ENCODE measurements at places on chromosomes 5 and 9.

- DNase-seq, result no peak
Observed at GRCh38 chr5:1698589-1699316, 100.9 kb downstream of the MRPL36 start.

GRCh38 chr9:33158843-33159776 is 8.0 kb downstream of the B4GALT1 start:
- peak; percentile 85 for DNase-seq

- DNase-seq, result no peak
Observed at GRCh38 chr5:9951865-9952516, 297.7 kb downstream of the ATPSCKMT start.

DNA sequence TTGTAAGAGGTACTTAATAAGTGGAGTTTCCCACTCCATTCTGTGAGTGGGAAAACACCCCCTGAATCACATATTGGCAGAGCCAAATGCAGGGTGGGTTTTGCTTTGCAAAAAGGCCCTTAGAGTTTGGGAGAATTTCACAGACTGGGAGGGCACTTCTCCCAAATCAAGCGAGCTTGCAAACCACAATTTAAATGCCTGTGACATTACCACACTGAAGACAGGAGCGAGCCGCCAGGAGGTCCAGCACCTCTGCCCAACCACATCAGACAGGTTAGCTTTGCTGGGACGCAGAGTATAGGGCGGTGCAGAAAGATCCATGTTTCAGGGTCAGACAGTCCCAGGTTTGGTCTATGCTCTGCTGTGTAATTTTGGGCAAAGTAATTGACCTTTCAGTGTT is 2.3 kb downstream of the ALAD start:
- DNase-seq, result no peak

- DNase-seq, result no peak
Observed at GRCh38 chr5:147573211-147573610, 63.3 kb upstream of the DPYSL3 start.

GRCh38 chr5:138541511-138542179 is 1.4 kb downstream of the ETF1 start:
- no peak for DNase-seq

DNA sequence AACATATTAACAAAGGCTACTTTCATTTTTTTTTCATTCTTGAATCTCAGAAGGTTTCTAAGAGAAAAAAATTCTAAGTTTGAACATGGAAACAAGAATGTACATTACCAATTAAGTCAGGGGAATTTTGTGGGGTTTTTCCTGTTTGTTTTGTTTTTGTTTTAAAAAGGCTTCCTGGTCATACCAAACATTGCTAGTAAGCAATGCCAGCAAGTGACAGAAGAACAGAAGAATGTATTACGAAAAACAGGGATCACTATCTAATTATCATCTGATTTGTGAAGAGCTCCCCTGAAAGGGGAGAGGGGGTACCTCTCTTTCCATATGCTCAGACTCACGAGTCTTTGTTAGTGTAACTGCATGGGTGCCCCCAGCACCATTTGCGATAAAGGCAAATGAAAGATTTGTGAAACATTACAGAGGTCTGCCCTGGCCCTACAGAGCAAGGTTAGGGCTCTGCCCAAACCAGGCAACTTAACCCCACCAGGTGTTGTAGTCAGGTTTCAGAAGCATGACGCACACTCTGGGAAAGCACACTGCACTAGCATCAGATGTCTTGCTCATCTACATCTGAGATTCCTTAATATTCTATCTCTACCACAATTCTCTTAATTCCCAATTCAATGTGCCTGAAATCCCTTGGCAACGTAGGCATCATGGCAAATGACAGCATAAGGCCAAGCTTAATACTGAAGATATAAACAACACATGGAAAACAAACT is 268.2 kb downstream of the MLLT3 start:
- DNase-seq, result no peak

DNA sequence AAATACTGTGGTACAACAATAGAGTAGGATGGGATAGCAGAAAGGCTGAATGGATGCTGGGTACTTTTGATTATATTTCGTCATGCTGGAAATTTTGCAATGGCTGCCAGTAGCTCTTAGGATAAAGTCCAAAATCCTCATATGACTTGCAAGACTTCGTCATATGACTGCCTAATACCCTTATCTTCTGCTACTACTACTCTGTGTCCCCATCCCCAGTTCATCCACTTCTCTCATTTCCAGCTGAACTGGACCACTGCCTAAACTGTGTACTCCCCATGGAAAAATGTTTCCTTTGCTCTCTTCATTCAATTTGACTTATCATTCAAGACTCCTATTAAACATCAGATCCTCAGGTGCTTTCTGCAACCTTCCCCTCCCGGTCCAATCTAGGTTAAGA is 212.9 kb downstream of the BRINP1 start:
- no peak for DNase-seq

GRCh38 chr5:51230336-51230735 is 152.9 kb upstream of the ISL1 start:
- DNase-seq, result no peak

DNA sequence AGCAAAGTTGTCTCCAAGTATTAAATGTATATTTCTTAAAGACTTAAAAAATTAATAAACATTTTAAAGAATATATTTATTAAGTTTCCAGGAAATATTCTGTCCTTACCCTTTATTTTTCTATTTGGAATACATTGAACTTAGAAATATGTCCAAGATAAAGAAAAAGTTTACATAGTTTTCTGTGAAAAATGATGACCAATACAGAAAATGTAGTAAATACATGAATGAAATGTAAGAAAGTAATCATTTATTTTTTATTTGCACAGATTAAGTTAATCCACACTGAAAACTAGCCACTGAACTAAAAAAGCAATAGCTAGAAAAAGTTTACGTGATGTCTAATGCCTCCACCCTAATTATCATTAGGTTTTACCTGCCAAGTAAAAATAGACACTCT is 273.2 kb downstream of the ARL15 start:
- DNase-seq, result no peak

GRCh38 chr9:134307674-134308638 is 18.3 kb upstream of the RXRA start:
- peak; percentile 51 for DNase-seq

GRCh38 chr9:127558581-127559246 is 53.4 kb upstream of the STXBP1 start:
- no peak for DNase-seq

DNA sequence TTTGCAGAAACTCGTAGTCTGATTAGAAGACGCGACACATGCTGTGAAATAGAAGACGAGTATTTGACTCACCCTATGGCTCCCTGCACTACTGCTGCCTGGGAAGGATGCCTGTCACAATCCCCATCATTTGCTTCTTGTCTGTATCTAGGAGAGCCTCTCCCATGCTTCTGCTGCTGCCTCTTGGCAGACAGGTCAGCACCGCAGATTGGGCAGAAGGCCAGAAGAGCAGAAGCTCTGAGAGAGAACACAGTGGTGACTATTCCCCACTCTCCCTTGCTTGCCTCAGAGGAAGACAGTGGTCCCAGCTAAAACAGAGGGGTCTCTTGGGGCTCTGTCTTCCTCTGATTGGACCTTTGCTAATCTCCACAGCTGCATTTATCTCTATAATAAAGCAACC is 84.0 kb upstream of the SMIM32 start:
- DNase-seq, result no peak

- DNase-seq, result no peak
Observed at GRCh38 chr9:74848153-74848525, 39.6 kb downstream of the TRPM6 start.

GRCh38 chr9:34517185-34517584 is 5.6 kb downstream of the ENHO start:
- no peak for DNase-seq

DNA sequence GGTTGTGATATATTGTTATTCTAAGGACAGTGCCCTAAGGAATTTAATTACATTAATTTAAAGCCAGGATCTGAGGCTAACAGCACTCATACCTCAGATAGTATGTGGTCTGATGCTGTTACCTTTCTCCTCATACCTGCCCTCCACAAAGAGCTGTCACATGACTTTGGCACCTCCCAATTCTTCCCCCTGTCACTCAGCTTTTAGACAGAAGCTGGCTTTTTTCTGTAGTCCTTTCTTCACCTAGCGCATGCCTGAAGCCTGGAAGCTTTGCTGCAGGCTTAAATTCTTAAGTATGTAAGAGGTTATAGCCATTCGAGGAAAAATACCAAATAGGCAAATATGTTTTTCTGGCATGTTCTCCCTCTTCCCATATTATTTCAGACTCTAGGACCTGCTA is 61.0 kb upstream of the ADAMTS19 start:
- no peak for DNase-seq

DNA sequence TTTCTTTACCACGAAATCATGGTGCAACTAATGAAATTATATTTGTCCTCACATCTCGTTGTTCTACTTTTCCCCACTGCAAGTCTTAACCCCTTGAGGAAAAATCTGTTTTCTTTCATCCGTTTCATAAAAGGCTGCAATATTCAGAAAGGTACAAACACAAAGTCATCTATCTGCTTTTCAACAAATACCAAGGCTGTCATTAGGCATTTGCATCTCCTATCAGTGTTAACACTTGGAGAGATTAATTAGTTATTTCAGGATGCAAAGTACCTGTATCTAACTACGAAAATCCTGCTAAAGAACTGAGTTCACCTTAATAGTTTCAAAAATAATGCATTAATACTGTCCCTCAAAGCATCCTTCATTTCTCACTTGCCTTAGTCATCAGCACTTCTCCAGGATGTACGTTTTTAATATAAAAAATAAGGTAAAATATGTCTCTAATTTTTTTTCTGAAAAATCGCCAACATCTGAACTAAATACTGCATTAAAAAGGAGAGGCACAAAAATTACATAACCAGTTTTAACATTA is 1.8 kb downstream of the ARRDC3 start:
- DNase-seq, result no peak

DNA sequence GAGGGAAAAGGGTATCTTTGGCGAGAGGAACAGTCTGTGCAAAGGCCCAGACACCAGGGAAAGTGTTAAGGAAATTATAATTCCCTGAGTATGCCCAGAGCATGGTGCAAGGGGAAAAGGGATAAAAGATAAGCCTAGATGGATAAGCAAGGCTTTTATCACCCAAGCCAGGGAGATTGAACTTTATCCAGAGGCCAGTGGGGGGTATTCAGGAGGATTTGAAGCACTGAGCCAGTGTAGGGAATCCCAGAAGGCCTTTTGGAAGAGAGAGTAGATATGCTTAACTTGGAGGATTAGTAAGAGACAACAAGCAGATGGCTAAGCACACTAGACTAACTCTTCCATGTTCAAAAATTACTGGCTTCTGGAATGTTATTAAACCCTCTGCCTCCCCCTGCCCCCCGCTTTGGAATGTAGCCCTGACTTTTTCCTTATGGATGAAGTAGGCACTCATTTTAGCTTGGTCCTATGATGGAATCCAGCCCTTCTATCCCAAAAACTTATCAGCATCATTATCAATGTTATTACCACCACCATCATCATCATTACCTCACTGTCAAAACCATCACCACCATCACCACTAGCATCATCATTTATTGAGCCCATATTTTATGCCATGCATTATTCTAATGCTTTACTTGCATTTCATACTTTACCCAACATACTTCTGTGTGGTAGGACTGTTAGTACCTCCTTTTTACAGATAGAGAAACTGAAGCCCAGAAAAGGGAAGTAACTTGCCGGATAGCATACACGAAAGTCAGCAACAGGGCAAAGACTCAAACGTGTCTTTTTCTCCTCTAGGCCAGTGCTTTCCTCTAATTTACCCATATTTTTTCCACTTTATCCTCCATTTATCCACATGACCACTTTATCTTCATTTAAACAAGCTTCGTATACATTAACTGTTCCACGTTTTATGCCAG is 237.0 kb downstream of the PAPPA start:
- DNase-seq, result no peak

- no peak for DNase-seq
Observed at GRCh38 chr9:107228496-107229039, 54.5 kb upstream of the RAD23B start.

DNA sequence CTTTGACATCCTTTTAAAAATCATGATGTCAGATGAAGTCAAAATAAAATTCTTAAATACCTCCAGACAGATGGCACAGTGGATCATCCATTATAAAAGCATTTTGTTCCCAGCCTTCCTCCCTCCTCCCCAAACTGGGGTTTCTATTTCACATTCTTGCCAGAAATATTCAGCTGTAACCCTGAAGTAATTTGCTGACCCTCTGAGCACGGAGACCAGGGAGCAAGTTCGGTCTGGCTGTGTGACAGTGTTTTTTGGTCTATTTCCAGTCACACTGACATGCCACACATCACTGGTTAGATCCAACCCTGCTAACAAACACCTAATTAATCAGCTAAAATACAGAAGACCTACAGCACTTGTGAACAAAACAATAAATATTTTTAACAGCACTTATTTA is 126.2 kb upstream of the DMRT1 start:
- no peak for DNase-seq

- DNase-seq, result no peak
Observed at GRCh38 chr9:71762900-71763653, 5.2 kb downstream of the CEMIP2 start.

GRCh38 chr9:16100537-16101091 is 547.8 kb downstream of the CCDC171 start:
- DNase-seq, result peak; percentile 80

DNA sequence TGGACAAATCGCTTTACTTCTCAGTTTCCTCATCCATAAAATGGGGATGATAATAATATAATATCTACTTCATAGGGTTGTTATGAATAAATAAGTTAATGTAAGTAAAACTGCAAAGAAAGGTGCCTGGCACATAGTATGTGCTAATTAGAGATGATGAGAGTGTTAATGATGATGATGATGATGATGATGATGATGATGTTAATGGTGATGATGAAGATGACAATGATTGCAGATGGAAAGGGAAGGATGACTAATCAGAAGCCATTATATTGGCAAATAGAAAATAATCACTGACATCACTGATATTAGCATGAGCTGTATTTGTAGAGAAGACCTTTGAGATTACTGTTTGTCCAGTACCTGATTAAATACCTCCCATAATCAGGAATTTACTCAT is 20.6 kb downstream of the RAD1 start:
- DNase-seq, result no peak

- DNase-seq, result no peak
Observed at GRCh38 chr5:52707616-52708015, 80.1 kb upstream of the ITGA1 start.

DNA sequence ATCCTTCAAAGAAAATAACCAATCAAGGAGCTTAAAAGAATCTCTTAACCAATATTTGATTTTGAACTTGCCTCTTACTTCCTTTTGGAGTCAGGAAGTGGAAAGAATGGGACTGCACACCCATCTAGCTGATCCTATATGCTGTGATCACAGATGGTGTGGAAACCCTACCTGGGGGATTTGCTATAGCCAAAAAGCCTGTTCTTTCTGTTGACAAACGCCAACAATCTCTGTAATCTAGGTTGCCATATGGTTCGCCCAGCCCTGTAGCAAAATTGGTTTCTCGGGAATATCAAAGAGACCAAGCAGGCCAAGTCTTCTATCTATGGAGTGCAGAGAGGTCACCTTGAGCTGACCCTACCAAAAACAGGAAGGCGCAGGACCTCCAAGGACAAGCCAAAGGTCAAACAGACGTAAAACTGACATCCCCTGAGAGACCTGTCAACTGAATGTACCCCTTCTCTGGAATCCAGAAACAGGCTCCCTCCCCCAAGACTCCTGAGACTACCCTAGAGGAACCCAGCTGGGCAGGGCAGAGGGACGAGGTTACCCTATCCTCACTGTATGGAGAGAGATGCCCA is 19.4 kb downstream of the NRG2 start:
- no peak for DNase-seq

- no peak for DNase-seq
Observed at GRCh38 chr9:2679011-2679410, 38.3 kb upstream of the KCNV2 start.

Measured in aorta (tissue), 5 donors.